ENCODE measurements at places on chromosomes 2 and 18. TPM values are rescaled to one million over a fixed set of nuclear protein-coding genes. Genes with fewer than 3 reads are reported as not detected.

MC5R gene
- total RNA-seq = 0.74 TPM

- DNase-seq = no peak
Observed at GRCh38 chr2:205003288-205003687, 458.0 kb downstream of the PARD3B start.

ANKRD44 gene
- 46.4 TPM for total RNA-seq

CHN1 gene
- 9.6 TPM for total RNA-seq

MYCN gene
- total RNA-seq = 2.0 TPM

GRCh38 chr2:38176619-38177021 is 100.7 kb upstream of the CYP1B1 start:
- DNase-seq = no peak

- no peak for DNase-seq
Observed at GRCh38 chr18:8705238-8705960, at the start of gene MTCL1. MTCL1 (plus strand) TSS chr18:8705556; CDS start chr18:8705661, 105 bp downstream.

DNA sequence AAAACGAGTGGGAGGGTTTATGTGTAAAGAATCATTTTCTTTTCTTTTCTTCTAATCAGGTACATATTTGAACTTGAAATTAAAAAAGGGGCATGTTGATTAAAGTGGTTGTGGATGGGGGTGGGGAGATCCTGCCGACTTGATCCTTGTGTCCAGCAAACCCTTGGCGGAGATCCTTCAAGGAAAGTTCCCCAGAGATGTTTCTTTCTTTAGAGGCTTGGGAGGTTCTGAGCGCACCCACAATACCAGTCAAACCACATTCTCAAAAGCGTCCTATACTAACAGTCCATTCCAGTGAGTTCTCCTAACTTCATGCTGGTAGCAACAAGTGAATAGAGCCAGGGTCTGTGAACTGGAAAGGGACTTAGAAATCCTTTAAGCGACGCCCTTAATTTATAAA is 49.2 kb downstream of the MYCN start:
- no peak for DNase-seq

DNA sequence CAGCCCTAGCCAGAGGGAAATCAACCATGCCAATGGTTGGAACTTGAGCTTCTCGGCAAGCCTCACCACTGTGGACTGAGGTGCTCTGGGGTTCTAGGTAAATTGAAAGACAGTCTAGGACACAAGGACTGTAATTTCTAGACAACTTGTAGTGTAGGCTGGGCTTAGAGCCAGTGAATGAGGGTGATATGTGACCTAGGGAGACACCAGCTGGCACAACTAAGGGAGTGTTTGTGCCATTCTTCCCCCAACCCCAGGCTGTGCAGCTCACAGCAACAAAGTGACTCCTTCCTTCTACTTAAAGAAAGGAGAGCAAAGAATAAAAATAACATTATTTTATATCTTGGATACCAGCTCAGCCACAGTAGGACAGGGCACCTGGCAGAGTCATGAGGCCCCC is 1690.7 kb upstream of the TMEFF2 start:
- DNase-seq = no peak

Data from vagina (tissue), 2 donors.